ENCODE measurements at places on chromosomes 1 and 21. TPM values are rescaled to one million over a fixed set of nuclear protein-coding genes. Genes with fewer than 3 reads are reported as not detected.

DNA sequence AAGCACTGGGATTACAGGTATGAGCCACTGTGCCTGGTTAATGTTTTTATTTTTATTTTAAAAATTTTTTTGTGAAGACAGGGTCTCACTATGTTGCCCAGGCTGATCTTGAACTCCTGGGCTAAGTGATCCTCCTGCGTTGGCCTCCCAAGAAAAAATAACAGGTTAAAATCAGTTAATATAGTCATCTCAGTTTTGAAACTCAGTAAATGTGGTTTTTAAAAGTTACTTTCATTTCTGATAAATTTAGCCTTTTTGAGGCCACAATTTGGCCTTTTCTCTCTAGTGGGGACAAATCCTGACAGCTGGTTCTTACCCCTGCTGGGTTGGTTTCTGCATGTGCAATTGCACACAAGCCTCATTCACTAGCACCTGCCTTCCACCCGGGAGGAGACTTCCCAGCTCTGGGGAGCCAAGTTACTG is 13.3 kb downstream of the PMF1 start:
- no peak for DNase-seq

GRCh38 chr1:113168946-113169345 is 95.9 kb downstream of the LRIG2 start:
- DNase-seq, result no peak

- no peak for DNase-seq
These were observed 47.5 kb upstream of the EEIG2 start for GRCh38 chr1:108512239-108513043.

GRCh38 chr21:46393451-46393940 is 65.2 kb upstream of the DIP2A start:
- no peak for DNase-seq

GLRX2 gene
- 26.1 TPM for total RNA-seq

CSF3R gene
- 0.29 TPM for total RNA-seq

DNA sequence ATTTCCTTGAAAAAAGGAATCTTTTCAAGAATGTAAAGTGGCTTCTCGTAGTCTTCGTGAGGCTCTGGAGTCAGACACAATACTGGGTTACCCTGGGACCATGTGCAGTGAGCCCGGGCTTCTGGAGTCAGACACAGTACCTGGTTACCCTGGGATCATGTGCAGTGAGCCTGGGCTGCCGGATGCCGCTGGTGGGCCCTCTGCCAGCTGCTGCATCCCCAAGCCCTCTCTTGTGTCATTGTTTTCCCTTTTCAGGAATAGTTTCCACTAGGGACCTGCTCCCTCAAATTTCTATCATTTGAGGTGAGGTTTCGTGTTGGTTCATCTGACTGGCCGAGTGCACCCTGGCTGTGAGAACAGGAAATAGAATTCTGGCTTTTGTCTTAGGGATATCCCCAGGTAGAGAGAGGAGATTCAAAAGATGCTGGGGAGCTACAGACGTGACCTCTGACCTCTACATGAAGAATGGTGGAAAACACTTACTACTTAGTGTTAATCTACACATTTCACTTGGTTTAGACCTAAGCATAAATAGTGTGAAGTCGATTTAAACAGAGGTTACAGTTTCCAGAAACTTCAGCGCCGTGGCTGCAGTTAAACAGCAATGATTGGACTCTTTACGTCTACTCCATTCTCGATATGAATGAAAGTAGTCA is 10.6 kb downstream of the ADARB1 start:
- DNase-seq, result no peak

DNA sequence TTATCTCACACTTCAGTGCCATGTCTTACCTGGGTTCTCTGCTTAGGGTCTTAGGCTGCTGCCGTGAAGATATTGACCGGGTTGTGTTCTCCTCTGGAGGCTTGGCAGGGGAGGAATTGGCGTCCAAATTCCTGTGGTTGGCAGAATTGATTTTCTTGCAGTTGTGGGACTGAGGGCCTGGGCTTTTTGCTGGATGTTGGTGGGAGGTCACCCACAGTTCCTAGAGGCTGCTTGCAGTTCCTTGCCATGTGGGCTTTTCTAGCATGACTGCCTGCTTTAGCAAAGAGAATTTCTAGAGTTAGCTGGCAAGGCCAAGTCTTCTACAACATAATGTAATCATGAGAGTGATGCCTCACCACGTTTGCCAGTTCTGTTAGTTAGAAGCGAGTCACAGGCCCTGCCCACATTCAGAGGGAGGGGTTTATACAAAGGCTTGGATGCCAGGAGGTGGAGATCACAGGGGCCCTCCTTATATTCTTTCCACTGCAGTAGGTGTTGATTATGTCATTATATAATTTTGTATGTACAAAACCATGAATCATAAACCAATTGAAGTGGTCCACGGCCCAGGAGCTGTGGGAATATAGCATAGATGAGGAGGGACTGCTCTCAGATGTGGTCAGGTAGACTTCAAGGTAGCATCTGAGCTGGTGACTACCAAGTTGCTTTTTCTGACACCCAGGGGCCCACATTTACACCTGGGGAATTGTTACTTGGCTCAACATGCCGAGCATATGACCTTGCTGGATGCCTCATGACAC is 6.6 kb downstream of the UBL4B start:
- DNase-seq, result no peak

- DNase-seq, result no peak
These were observed 51.7 kb downstream of the AK5 start for GRCh38 chr1:77333501-77333900.

GRCh38 chr1:39305555-39305954 is 101.1 kb downstream of the MACF1 start:
- no peak for DNase-seq

CNR2 gene
- not detected for total RNA-seq

DNA sequence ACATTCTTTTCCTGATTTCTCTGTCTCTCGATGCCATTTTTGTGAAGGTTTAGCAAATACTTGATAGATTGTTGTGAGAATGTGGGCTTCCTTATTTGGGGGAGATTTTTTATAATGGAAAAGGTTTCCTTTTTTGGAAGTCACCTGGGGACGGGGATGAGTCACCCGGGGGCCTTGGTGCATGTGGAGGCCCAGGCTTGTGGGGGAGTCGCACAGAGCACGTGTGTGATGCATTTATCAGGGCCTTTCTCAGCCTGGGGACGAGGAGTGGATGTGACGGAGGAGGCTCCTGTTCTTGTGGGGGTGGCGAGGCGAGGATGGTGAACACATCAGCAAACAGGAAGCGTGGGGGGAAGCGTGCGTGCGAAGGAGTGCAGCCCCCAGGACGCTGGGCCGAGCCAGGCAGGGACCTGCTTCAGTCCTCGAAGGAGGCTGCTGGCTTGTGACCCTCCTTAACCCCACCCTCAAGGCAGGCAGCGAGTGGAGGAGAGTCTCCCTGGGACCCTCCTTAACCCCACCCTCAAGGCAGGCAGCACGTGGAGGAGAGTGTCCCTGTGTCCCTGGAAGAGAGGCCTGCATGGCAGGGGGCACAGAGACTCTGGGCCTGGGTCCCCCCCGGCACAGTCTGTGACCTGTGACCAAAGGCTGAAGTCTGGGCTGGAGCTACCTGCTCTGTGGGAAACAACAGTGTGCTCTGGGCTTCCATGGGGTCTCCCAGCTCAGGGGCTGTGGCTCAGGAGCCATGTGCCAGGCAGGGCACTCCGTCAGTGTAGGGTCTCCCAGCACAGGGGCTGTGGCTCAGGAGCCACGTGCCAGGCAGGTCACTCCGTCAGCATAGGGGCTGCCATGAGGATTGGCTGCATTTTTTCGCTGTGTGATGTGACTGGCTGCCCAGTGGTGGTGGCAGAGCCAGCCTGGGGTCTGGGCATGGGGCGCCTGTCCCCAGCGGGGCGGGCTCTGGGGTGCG is 57.2 kb downstream of the AGPAT3 start:
- DNase-seq, result no peak

DNA sequence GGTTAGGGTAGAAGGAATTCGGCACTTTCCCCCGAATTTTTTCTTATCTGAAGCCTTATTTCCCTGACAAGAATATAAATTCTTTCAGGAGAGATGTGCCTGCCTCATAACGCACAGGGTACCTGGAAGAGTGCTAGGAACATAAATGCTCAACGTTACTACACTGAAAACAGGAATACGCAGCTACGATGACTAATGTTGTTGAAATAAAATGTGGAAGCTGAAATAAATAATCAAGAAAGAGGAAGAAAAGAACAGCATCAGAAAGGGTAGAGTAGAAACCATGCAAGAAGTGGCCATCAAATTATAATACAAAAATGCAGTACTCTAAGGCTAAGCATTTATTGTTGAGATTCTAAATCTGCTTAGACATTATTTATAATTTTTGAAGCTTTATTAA is 33.9 kb downstream of the SLC66A1 start:
- DNase-seq, result no peak

- no peak for DNase-seq
These were observed 20.1 kb downstream of the PSEN2 start for GRCh38 chr1:226890331-226891108.

NBPF6 gene
- not detected for total RNA-seq

DNA sequence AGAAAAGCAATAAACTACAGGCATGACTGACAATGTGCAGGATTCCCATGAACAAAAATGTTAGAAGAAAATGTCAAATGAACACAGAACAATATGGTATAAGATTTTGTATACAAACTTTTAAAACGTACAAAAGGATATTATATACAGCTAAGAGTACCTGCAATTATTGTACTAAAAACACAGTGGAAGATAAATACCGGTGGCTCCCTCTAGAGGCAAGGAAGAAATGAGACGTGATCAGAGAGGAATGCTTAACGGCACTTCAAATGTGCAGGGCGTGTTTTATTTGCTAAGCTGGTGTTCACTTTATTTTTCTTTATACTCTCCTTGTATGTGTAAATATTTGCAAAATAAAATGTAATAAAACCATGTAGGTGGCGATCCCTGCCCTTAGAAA is 191.8 kb upstream of the SAMSN1 start:
- no peak for DNase-seq

DNA sequence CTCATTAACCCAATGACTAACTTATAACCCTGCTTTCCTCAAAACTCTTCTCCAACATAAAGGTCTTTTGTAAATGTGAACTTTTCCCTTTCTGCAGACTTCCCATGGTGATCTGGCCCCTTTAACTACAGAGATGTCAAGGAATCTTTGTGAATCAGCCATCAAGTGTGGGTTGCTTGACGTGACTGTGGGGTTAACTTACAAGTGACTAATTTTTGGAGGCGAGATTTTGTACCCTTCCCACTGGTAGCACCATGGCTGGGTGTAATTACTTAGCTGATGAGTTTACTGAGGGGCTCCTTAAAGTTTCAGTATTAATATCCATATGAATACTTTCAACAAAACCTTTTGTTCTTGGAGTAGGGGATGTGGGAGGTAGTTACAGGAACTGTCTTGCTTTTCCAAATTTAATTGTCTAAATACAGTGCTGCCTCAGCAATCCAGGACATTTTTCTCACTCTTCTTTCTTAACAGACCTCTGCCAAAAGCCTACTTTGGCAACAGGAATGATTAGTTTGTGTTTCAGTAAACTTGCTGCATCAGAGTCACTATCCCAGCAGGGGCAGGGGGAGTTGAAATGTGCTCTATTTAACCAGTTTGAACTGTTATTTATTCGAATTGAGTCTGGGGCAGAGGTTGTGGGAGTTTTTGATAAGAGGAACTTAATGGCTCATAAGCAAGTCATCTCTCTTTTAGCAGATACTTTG is 217.3 kb upstream of the FGGY start:
- no peak for DNase-seq

GRCh38 chr1:92792340-92792782 is 7.5 kb upstream of the EVI5 start:
- DNase-seq, result no peak

DNA sequence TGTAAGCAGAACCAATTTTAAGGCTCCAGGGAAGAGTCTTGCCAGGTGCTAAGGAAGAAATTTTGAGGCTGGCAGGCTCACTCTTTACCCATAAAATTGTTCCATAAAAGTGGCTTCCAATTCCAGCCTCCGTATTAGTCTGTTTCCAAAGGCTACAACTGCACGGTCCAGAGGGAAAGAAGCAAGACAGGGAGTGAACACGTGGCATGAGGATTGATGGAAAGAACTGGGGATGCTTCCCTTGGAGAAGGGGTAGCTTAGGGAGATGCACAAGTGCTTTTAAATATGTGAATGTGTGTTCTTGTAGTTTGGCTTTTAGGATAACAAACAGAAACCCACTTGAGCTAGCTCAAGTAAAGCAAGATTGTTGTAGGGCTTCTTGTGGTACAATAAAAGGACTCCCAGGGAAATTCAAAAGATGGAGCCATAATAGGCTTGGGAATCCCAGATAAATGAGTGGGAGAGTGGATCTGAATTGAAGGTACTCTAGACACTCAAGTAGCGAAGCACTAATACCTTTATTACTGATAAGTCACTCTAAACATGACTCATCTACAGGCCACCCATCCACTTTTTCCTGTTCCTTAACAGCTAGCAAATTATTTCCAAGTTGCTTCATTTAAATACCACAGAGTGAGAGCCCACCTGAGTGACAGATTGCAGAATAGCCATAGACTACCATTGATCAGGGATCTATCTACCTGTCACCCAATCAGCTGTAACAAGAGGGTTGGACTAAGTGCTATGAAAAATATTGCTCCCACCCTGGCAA is 34.8 kb upstream of the NPL start:
- DNase-seq, result no peak

DNA sequence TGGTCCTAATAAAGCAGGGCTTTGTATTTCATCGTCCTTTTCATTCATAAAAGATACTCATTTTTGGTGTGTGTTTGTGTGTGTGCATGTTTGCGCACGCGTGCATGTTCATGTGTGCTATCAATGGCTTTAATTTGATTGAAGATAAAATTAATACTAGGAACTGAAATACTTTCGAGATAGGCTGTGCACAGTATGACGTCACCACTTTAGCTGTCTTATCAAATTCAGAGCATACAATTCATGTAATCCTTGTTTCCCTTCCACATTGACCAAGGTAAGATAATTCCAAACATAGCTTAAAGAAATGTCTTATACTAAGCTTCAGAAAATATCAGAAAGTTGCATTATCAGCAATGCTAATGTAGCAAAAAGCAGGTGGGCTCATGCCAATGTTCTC is 113.6 kb upstream of the CYYR1 start:
- DNase-seq, result no peak

DNA sequence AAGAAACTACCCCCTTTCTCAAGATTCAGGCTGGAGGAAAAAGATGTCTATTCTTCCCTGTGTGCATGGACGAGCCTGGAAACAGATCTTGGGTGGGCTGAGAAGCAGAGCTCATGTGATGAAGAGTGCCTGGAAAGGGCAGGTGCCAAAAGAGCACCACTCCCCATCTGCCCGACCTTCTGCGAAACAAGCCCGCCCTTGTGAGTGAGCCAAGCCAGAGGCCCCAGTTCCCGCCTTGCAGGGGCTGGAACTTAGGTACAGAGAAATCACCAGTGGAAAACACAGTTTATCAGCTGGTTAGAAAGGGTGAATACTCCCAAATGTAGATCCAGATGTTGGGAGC is 26.7 kb upstream of the A3GALT2 start:
- DNase-seq, result no peak

RAB7B gene
- total RNA-seq, result 0.33 TPM
